Stimulated activated memory B cell treated with anti-CD40 and anti-IgM and Interleukin-4, amounts not matched to agents 10 μg/mL and 1 μg/mL and 100 μg/mL, for 72 hours (primary cell): ENCODE measurements at places on chromosomes 6 and 20.

GRCh38 chr20:62832212-62832922 lies 15.5 kb downstream of the COL9A3 start:
- peak; percentile 85 for ATAC-seq

GRCh38 chr20:11067359-11067758 lies 393.6 kb upstream of the JAG1 start:
- ATAC-seq: no peak

- ATAC-seq: no peak
Measured at GRCh38 chr20:10595985-10596384, 77.8 kb downstream of the JAG1 start.

DNA sequence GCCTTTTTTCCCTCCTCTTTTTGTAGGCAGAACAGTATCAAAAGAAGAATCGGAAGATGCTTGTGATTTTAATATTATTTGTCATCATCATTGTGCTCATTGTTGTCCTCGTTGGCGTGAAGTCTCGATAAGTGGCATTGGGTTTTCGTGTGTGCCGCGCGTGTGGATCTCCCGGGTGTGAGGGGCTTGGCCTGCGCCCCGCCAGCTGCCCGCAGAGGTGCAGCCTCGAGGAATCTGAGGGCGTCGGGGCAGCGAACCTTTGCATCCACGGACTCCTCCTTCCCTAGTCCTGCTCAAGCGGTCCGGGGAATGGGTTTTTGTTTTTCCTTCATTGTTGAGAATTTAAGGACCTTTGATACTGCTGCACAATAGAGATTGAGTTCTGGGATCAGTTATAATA lies 16.4 kb upstream of the NPEPL1 start:
- ATAC-seq: no peak

DNA sequence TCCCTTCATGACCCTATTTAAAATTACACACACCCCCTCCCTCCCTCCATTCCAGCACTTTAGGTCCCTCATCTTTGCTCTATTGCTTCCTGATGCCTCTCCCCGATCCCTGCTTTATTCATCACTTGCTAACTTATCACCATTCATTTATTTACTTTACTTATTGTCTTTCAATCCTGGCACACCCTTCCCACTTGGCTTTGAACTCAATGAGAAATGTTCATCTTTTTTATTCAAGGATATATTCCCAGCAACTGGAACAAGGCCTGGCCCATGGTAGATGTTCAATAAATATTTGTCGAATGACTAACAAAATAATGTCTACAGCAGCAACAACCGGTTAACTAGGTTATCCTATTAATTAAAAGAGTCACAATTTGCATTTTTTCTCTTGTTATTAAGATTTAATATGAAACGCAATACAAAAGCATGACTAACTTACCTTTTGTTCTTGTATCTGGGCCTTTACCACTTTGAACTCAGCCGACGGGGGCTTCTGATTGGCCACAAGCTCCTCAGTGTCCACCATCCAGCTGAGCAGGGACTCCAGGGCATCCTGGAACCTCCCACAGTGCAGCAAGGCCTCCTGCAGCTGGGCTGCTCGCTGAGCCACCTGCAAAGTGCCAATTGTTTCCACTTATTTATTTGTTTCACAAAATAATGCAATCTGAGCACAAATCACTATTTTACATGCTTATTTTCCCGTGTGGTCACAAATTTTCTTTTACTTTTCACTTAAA lies 107.8 kb downstream of the DST start:
- no peak for ATAC-seq

DNA sequence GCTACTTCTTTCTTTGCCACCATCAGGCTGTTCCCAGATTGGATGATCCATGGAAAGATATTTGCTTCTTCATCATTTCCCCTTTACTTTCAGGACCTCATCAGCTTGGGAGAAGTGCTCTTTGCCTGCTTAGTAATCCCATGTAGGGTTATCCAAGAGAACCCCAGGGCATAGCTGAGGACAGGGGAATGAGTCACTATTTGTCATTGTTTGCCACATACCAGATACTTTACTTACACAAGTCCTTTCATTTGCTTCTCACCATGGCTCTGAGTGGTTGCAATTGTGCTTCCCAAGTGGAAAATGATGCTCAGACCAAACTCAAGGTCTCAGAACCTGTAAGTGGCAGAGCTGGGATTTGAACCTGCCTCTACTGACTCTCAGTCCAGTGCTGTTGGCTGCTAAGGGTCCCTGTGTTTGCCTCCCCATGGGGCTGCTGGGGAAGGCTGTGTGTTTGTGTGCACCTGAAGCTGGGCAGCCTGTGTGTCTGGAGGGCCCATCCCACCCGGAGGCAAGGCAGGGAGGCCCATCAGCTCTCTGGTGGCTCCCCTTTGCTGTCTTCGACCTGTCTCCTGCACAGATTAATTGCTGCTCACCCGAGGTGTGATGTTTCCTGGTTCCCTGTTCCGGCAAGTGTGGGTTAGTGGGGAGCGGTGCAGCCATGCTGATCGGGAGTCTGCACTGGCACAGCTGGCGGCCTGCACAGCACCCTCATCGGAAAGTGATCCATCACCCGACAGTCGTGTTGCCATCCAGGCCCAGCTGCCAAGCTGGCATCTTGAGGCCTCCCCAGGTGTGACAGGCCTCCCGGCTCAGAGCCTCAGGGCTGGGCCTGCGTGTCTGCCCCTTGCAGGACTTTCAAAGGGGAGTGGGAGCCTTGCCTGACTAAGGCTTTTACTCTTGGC lies 228.8 kb downstream of the DHX35 start:
- no peak for ATAC-seq

GRCh38 chr6:71211799-71212198 lies 76.8 kb upstream of the OGFRL1 start:
- no peak for ATAC-seq

DNA sequence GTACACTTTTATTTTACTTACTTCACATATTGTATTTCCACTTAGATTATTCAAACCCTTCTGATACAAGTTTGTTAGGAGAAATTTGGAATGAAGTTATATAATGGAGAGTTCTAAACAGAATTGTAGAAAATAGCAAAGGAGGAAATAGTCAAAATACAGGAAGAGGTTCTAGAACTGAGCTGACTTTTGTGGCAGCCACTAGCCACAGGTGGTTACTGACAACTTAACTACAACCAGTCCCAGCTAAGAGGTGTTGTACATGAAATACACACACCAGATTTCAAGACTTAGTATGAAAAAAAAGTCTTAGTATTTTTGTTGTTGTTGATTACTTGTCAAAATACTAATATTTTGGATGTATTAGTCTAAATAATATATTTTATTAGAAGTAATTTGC lies 727.4 kb upstream of the CITED2 start:
- no peak for ATAC-seq

GRCh38 chr6:84872996-84873723 lies 108.8 kb upstream of the TBX18 start:
- ATAC-seq: no peak

DNA sequence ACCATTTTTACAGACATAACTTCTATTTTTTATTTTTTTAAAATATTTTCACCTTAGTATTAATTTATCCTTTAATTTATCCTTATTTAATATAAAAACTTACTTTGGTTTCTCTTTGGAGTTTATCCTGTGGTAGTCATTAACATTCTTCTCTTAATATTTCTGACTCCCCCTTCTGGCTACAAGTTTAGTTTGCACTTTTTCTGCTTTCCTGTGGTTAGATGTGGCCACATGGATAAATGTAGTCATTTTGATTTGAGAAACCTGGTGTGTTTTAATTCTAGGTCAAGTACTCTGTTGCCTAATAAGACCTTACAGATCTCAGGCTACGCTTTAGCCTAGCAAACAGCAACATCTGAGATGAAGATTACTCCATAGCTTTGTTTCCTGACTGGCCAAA lies 1187.5 kb downstream of the HACE1 start:
- no peak for ATAC-seq

DNA sequence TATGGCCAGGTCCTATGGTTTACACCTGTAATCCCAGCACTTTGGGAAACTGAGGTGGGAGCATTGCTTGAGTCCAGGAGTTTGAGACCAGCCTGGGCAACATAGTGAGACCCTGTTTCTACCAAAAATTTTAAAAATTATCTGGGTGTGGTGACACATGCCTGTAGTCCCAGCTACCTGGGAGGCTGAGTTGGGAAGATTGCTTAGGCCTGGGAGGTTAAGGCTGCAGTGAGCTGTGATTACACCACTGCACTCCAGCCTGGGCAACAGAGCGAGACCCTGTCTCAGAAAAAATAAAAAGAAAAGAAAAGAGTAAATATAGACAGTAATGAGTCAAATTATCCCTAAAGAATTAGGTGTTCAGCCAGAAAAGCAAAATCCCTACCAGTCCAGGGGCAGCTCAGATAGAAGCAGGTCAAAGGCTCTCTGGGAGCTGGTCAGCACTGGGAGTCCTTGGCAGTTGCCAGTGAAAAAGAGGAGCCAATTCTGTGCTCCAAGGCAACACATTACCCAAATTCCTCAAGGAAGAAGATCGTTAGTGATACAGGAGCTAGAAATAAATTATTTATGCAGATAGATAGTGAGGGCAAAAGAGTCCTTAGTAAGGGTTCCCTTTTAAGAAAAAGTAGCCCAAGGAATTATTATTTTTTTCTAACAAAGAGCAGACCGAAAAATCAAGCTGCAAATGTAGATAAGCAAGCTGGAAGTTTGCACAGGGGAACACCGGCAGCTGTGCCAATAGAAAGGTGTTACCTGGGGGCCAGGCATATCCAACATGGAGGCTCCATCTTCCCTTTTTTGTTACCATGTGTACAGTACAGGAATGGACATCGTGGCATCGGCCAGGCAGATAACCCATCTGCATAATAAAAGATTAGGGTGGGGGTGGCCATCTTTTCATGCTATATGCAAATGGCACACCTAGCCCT lies 31.4 kb upstream of the SEC63 start:
- ATAC-seq: no peak

DNA sequence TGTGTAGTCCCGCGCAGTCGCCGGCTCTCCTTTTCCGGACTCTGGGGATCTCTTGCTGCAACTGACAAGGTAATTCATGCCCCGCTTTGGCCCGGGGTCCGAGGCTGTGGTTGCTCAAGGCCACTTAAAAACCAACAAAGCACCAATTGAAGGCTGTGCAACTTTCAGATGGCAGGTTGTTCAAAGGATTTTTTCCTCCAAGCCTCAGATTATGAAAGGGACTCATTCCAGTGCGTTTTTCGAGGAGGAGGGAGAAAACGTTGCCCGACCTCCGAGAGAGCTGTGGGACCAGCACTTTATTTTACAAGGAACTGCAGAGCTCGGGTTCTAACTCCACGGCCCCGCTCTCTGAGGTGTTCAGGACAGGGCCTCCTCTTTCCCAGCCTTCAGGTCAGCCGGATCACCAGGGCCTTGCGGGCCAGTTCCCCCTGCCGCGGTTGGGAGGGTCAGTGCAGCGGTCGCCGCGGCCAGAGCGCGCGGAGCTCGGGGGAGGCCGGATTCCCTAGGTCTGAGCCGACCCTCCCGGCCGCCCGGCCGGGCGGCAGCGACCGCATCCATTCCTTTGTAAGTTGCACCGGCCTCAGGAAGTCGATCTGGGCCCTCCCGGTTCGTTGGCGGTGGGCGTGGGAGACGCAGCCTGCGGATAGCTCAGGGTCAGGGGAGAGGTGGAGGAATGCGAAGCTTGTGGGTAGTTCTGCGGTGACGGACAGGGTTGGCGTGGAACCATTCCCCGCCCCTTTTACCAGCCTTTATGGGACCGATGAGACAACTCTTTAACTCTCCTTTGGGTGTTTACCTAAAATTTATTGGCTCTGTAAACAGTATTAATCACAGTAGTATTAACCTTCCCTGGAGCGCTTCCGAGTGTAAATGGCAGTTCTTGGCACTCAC lies 1.6 kb downstream of the UTRN start:
- ATAC-seq: no peak

DNA sequence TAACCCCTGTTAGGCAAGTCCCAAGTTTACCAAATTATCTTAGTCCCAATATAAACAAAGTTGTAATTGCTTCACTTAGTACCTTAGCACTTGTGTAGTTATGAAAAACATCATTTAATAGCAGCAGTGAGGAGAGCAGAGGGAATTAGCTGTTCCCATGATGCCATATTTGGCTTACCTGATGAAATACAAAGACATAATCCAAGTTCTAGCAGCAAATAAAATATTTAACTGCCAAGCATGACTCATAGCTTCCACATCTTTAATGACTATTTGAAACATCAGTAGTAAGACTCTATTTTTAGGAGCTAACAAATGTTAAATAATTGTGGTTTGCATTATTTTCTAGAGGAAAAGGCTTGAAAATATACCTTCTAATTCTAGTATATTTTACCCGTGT lies 94.0 kb upstream of the MCHR2 start:
- ATAC-seq: no peak

DNA sequence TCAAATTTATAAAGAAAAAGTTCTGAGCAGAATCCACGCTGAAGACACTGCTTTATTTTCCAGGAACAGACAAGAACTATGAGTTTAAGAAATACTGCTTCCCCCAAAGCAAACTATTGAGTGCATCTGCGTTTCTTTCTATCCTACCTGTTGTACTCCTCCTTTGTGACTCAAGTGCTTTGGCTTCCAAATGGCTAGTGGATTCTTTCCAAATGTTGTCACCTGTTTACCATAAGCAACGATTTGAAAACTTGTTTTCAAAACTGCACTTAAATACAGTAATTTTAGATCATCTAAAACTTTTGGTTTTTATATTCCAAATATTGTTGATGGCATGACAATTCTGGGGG lies 9.5 kb downstream of the PXDC1 start:
- ATAC-seq: no peak

DNA sequence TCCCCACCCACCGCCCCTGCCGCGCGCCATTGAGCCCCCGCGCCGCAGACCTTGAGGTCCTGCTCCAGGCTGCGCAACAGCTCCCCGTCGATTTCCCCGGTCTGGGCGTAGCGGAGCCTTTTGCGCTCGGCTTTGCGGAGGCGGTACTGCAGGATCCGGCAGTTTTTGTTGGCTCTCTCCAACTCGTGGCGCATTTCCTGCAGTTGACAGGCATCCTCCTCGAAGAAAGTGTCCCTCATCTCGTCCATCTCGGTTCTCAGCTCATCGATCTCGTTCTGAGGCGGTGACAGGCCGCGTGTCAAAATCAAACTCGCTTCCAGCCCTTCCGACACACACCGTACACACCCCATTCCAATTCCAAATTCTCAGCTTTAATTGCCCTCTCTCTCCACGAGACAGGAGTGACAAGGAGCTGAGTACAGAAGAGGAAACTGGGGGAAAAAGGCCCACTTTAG lies 4.3 kb downstream of the MTCL3 start:
- no peak for ATAC-seq

- ATAC-seq: peak; percentile 79
Measured at GRCh38 chr6:142857233-142857761, 87.7 kb downstream of the HIVEP2 start.

- ATAC-seq: no peak
Measured at GRCh38 chr20:52783769-52784168, 188.4 kb upstream of the TSHZ2 start.

DNA sequence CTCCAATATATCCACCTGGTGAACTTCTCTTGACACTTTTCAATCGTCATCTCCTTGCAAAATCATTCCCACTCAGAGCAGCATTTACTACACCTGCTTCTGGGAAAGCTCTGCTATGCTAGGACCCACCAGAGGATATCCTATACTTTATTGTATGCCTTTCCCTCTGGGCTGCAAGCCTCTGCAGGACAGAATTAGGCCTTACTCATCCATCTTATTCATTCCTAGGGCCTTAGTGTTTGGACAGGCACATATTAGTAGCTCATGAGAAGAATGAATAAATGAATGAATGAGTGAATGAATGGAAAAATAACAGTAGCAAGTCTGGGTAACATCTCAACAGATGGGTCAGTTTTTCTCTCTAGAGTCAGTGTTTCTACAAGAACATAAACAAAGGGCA lies 216.1 kb downstream of the MAFB start:
- ATAC-seq: no peak

GRCh38 chr6:28898710-28898965 lies 25.1 kb downstream of the TRIM27 start:
- ATAC-seq: no peak
